ENCODE measurements at places on chromosomes 3 and 15.

- DNase-seq = no peak
Measured at GRCh38 chr3:158742871-158743663, 10.8 kb upstream of the RARRES1 start.

GRCh38 chr15:61364871-61365270, 135.8 kb upstream of the RORA start:
- DNase-seq = no peak

DNA sequence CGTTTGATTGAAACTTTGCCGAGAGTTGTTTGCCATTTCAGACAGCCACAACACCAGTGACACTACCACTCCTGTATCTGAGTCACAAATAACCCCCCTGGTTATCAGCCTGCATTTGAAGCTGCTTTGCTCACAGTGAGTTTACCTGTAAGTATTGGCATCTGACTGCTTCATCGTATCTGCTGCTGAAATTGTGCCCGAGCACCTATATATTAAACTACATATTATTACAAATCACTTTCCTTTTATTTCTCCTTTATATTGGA, 39.2 kb upstream of the SPSB4 start:
- no peak for DNase-seq

DNA sequence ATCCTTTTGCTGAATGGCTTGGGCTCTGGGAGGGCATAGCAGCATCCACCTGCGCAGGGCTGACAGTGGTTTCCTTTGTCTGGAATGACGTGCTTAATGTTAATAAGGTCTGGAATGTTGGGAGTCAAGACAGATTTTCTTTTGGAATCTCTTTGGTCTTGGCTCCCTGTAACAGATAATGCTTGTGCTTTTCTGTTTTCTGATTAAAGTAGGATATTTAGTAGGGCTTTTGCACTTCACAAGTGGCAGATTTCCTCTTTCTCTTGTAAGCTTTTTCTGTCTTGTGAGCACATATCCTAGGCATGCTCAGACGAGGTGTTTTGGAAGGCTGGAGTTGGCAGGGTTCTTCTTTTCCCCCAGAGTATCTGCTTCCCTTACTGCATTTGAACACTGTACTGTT, 189.6 kb downstream of the GHSR start:
- no peak for DNase-seq

- DNase-seq = no peak
Measured at GRCh38 chr3:63370094-63370493, 92.0 kb downstream of the SYNPR start.

DNA sequence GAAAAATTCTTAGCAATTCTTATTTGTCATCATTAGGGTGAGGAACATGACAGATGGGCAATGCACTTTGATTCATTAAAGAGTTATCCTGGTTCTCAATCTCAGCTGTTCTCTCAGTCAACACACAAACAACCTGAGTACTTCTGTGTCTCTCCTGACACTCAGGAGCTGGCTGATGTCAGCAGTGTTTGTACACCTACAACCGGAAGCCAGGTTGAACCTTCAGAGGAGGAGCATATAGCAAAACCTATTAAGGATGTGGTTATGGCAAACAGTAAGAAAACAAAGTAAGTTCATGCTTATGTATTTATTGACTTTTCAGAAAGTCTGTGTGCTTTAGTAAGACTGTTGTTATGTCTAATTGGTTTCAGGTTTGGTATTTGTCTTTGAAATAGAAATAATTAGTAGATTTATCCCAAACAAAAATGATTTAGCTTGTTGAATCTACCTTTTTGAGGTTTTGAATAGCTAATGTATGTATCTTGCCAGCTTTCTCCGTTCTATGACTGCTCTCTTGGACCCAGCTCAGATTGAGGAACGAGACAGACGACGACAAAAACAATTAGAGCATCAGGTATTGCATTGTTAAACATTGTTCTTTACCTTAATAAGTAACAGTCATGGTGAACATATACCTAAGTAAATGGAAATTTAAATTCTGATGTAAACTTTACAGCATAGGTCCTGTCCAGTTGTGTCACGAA, 36.6 kb downstream of the CCDC66 start:
- peak; percentile 52 for DNase-seq

GRCh38 chr15:89035658-89036057, 52.6 kb upstream of the ABHD2 start:
- no peak for DNase-seq

DNA sequence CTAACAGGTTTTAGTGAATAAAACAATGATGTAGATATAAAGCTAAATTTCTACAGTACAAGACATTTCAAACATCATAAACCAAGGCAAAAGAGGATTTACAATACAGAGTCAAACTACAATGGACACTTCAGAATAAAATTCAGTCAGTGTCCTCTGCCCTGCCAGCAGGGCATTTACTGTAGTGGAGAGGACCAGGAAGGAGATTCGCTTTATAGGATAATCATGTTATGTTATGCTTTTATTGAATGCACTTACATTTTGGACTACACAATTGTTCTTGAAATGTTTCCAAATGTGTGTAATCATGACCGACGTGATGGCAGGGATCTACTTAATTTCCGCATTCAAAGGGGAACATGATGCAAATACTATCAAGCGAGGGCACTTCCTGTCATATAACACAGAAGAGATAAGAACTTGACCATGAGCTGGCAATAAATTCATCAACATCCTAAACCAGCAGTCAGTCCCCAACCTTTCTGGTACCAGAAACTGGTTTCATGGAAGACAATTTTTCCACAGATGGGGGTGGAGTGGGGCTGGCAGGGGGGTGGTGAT, 925.6 kb downstream of the FHIT start:
- DNase-seq = no peak

GRCh38 chr3:86234506-86235254, 756.3 kb downstream of the VGLL3 start:
- no peak for DNase-seq

GRCh38 chr15:59170295-59171066, 36.2 kb upstream of the LDHAL6B start:
- no peak for DNase-seq

DNA sequence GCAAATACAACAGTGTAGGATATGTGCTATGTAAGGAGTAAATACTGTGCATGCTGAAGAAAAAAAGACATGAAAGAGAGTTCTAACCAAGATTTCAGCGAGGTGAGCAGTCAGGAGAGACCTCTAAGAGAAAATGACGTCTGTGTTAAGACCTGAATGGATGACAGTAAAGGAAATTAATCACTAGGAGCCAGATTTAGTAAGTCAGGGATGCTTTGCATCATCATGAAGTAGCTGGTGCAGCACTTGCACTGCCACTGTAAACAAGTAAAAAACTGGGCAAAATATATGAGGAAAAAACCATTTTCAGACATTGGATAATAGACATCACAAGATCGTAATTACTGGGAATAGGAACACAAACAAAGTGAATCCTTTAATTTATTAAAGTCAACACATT, 32.6 kb downstream of the RTP4 start:
- DNase-seq = no peak

GRCh38 chr3:27623085-27623753, 98.9 kb downstream of the EOMES start:
- no peak for DNase-seq

- no peak for DNase-seq
Measured at GRCh38 chr15:96349857-96350720, 19.6 kb downstream of the NR2F2 start.

DNA sequence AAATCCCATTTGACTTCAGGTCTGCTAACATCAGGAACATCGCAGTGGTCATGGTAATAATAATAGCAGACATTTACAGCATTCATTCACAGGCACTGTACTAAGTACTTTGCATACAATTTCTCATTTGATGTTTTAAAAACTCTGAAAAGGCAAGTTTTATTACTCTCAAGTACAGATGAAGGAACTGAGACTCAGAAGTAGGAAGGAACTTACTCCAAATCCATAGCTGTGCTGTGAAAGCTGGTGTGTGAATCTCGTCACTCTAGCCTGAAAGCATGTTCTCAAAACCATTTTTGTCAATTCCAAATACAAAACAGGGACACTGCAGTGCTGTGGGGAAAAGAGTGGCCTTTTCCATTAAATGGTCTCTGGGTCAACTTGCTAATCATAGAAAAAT, 179.9 kb downstream of the FAM43A start:
- no peak for DNase-seq

DNA sequence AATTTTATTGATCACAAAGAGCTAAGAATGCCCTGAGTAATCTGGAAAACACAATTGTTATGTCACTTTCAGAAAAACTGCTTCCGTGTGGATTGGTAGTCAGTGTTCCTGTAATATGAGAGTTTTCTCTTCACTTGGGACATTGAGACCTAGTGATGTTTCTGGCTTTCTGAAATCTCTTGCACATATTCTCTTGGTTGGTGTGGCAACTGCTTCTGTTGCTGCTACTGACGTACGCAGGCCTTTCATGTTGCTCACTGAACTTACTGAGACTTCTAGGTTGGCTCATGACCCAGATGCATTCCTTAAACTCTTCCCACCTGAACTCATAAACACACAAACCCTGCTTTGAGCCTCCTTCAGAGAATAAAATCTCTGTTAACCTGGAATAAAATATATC, 175.0 kb upstream of the PFN2 start:
- DNase-seq = no peak

DNA sequence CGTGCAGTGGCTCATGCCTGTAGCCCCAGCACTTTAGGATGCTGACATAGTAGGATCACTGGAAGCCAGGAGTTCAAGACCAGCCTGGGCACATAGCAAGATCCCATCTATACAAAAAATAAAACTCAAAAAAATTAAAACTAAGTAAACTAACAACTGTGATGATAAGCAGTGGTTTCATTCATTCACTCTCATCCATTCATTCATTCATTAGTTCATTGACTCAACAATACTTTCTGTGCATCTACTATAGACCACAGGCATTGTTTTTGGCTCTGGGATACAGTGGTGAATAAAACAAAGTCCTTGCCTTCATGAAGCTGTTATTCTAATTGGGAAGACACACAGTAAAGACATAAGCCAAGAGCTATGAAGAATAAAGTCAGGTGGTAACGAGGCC, 7.5 kb upstream of the TMEM212 start:
- no peak for DNase-seq

DNA sequence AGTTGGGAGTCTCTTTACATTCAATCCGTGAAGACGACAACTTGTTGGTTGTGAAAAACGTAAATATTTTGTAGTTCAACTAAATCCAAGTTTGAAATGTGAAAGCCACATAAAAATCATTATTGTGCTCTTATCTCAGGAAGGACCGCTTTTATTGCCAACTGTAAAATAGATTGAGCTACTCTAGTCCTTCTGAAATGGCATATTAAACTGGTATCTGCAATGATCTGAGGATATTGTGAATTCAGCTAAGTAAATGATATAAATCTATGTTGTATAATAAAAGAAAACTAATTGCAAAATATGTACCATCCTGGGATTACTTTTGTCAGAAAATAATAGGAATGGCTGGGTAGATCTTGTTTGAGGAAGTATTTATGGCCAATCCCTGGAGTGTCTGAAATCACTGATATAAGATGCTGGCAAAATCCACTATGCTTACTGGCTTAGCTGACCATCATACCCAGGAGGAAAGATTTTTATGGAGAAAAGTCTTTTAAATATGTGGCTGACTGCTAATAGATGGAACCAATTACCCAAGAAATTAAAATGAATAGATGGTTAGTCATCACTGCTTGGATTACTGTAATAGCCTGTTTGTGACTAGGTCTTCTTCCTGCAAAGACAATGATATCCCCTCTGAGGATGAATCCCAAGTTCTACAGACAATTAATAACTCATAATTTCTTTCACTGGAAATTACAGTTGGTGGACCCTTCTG, 191.8 kb downstream of the SEMA6D start:
- DNase-seq = no peak

DNA sequence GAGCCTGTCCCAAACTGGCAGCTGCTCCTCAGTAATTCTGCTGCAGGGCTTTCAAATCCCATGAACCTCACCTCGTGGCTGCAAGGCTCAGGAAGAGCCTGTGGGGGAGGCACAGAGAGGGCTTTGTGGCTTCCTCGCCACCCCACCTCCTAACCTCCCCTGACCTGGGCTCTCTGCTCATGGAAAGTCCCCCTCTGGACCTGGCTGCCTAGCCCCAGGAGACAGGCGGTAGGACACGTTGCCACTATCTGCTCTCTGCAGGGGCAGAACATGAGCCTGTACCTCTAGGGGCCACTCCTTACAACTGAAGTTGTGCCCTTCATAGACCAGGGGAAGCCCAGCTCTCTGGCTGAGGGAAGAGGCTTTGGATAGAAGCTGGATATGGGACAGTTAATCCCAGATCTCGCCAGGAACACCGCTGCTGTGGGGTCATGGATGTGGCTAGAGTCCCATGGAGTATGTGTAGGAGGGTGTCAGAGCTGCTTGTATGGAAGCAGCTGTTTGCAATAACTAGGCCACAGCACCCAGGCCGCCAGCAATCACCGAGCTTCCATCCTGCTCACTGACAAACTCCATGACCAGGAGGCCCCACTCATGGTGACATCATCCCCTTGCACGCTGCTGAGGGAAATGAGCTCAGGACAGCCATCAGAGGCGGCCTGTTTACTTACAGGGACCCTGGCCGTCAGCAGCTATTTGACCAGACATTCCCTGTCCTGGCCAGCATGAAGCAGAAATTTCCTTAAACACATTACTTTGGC, 34.0 kb upstream of the CILP start:
- no peak for DNase-seq

- DNase-seq = no peak
Measured at GRCh38 chr3:124513610-124513997, 216.6 kb upstream of the UMPS start.

DNA sequence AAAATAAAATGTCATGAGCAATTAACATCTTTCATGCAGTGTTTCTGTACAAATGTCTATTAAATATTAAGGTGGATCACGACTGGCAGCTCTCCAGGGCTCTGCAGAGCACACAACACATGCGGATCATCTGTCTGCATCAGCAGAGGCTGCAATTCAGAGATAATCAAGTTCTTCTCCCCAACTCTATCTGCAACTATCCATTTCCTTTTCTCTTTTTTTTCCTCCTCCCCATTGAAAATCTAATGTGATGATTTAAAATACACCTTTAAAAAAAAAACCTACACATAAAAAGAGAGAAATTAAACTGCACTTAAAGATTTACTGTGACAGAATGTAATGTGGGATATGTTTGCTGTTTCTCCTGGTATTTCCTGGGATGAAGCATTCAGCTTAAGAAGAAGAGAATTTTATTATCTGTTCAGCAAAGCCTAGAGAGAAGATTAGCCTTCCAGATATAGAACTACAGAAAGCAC, 352.6 kb upstream of the CCDC54 start:
- DNase-seq = no peak

DNA sequence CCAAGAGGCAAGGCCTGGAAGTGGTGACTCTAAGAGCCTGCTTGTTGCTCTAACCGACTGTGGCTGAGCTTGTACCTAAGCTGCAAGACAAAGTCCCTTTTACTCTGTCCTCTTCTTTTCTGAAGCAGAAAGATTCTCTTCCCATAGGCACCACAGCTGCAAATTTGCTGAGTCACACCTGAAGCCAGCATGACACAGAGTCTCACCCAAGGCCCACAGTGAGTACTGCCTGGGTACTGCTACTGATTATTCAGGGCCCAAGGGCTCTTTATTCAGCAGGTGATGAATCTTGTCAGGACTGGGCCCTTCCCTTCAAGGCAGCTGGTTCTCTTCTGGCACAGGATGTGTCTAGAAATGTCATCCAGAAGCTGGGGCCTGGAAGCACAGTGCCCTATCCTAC, 18.9 kb upstream of the TIGIT start:
- DNase-seq = no peak
